ENCODE measurements at places on chromosomes 5 and 9.

DNA sequence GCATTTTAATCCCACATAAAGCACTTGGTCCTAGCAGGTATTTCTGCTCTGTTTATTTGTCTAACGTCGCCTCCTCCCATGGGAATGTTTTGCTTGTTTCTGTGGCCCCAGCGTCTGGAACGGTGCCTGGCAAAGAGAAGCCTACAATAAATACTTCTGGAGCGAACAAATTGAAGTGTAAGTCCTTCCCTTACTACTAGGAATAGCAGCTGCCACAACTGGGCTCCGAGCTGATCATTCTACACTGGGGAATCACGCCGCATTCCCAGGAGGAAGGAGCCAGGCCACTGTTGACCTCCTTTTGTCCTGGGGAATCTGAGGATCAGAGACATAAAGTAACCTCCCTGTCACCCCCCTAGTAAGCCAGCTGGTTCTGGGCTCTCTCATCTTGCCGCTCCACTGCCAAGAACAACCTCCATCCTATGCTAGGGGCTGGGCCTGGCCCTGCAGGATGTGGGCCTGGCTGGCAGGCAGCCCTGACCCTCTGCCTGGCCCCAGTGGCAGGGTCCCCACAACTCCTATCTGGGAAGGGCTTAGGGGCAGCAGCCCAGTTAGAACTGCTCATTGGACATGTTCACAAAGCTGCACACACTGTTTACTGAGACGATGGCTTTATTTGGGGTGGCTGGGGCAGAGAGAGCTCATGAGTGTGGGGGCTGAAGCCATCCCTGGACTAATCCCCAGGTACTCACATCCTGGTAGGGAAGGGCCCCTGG lies 82.8 kb downstream of the GTF3C4 start:
- DNase-seq: no peak

DNA sequence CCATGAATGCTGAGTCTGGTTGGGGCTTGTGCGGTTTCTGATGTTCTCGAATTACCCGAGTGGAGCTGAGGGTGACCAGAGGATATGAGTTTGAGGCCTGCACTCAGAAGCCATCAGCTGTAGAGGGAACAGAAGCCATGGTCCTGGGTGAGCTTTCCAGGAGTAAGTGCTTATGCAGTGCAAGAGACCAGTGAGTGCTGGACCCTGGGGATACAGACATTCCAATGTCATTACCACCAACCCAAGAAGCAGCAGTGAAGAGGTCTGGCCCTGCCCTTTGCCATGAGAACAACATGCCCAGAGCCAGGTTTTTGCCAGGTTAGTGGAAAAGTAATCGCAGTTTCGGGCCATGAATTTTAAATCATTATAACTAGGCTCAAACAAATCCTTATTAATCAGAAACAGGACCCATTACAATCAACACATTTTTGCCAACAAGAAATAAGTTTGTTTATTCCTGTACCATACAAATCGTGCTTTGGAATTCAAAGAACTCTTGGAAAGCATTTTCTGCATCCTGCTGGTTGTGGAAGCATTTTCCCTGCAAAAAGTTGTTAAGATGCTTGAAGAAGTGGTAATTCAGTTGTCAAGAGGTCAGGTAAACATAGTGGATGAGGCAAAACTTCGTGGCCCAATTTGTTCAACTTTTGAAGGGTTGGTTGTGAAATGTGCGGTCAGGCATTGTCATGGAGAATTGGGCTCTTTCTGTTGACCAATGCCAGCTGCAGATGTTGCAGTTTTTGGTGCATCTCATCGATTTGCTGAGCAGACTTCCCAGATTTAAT lies 154.6 kb downstream of the SYK start:
- DNase-seq: no peak

- DNase-seq: no peak
These were observed 79.8 kb upstream of the CCNG1 start for GRCh38 chr5:163357636-163358035.

- DNase-seq: no peak
These were observed 259.1 kb downstream of the MLLT3 start for GRCh38 chr9:20363233-20363632.

DNA sequence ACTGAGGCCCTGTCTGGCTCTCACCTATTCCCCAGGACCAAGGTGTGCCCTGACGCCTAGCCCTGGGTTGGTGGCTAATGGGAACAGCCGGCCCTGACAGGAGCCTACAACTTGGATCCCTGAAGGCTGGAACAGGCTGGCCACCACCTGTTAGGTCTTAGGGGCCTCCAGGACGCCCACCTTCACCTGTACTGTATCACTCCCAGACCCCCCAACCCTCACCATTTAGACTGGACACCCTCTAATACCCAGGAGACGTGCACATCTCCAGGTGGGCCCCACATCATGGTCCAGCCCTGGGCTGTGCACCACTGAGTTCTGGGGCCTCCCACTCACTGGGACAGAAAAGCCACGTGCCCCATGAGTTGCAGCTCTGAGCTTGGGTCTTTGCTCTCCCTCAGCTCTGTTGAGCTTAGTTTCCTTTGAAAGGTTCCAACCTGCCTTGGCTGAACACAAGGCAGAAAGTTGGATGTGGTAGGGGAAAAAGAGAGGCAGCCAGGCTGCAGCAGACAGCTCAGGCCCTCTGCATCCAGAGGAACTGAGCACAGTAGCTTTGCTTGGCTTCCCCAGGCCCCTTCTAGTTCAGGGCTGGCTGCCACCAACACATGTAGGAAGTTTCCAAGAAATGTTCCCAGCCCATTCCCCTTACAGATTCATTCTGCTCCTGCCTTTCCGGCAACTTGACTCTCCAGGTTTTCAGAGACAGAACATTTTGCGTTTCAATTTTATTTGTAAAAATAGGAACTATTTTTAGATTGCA lies 116.8 kb upstream of the TBC1D2 start:
- DNase-seq: no peak

DNA sequence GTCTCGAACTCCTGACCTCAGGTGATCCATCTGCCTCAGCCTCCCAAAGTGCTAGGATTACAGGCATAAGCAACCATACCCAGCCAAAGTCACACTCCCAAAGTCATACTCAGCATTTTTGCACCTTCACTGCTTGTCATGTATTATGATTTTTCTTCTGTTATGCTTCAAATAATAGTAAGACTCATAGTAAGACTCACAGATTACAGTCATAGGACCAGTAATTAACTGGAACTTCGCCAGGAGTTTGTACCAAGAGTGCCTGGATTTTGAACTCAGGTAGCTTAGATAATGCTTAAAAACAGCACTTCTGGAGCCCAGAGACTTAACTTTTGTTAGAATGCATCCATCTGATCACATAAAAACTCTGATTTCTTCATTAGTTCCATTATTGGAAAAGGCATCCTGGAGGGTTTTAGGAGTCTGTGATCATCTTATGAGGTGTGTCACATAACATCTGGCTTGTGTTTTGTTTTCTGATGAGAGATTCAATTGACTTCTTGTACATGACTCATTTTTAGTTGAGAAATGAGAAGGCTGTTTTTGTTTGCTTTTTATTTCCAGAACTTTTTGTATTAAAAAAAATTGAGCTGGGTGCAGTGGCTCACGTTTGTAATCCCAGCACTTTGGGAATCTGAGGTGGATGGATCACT lies 131.5 kb downstream of the ADAMTS19 start:
- no peak for DNase-seq

DNA sequence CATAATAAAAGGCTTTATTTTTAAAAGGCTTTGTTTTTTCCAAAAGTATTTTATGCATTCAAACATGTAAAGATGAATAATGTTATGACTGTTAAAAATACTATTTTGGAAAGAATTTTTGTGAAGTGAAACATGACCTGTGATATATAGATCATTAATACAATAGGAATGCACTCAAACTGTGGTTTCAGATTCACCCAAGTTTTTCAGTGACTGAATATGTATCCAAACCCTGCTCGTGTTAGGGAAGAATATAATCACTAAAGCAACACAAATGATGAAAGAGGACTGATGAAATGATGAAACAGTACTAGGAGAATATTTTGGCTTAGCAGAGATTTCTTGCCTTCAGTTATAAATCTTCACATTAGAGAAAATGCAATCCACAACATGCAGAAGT lies 278.0 kb downstream of the ADAMTS6 start:
- no peak for DNase-seq

DNA sequence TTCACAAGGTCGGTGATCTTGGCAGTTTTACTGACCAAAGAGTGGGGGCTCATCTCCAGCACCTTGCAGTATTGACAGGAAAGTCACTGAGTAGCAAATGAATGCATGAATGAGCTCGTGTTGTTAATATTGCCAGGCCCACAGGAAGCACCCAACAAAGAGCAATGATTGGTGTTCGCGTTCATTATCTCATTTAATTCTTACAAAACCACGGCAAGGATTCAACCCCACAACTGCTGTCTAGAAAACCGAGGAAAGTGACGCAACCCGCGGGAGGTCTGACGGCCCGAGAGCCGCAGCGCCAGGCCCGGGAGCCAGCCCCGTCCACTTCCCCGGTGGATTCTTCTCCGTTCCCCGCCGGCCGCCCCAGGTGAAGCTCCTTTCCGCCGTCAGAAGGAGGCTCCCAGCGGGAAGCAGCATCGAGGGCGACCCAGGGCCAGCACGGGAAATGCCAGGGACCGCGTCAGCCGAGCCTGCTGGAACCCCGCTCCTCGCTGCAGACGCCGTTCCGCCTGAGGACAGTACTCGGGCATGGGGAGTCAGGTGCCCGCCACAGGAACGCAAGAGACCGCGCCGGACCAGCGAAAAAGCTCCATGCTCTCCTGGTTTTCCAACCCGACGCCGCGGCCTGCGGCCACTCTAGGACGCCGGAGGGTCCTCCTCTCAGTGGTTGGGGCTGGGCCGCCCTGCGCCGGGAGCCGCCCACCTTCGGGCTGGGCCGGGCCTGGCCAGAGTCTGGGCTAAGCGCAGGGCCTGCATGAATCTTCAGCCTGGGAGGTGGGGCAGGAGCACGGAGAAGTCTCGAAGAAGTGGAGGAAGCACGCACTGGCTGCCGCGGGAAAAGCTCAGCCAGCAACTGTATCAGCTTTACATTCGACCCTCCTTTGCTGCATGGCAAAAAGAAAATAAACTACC lies 19.8 kb upstream of the FER start:
- DNase-seq: peak; percentile 73

DNA sequence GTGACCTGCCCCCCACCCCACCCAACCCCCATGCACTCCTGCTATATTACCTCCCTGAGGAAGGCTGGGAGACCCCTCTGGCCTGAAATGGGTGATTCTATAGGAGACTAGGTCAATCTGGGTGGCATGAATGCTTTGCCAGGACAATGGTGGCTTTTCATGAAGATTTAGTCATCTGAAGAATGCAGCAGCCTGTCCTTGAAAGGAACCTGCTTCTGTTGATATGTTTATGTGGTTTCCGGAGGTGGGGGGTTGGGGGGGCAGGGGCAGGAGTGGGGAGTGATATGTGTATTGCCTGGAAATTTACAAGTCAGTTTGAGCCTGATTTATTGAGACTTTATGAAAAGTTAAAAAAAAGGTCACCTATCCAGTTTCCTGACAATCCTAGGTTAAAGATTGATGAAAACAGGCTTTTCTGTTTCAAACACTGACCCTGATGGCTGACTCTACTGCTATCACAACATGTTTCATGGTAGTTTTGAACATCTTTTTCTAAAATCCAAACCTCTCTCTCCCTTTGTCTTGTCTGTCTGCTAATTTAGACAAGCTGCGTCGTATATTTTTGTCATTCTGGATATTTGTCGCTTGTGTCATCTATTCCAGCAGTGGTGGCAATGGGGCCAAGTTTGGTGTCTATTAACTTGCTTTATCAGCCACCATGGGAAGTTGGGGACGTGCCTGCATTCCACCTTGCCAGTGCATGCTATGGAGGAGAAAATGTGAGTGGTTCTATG lies 153.7 kb upstream of the EGFLAM start:
- no peak for DNase-seq

GRCh38 chr5:154937186-154937717 lies 759 bp downstream of the GEMIN5 start:
- no peak for DNase-seq

- DNase-seq: no peak
These were observed 437.3 kb upstream of the MPDZ start for GRCh38 chr9:13716601-13717321.

GRCh38 chr5:177452688-177453638 lies 6.3 kb downstream of the PRR7 start:
- peak; percentile 36 for DNase-seq

GRCh38 chr5:168755548-168756093 lies 176.5 kb upstream of the PANK3 start:
- DNase-seq: no peak

DNA sequence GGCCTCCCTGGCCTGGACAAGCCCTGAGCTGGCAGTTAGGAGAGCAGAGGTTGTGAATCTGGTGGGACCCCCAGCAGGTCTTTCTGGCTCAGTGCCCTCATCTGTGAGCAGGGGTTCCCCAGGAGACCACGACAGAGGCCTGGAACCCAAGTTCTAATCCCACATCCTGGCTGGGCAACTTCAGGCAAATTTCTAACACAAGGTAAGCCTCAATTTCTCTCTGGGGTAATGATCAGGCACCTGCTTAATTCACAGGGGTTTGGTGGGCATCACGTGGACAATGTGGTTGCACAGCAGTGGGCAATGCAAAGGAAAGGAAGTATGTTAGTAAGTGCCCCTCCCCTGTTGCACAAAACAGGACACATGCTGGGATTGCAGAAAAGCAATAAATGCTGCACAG lies 1.9 kb upstream of the KCNIP1 start:
- no peak for DNase-seq

DNA sequence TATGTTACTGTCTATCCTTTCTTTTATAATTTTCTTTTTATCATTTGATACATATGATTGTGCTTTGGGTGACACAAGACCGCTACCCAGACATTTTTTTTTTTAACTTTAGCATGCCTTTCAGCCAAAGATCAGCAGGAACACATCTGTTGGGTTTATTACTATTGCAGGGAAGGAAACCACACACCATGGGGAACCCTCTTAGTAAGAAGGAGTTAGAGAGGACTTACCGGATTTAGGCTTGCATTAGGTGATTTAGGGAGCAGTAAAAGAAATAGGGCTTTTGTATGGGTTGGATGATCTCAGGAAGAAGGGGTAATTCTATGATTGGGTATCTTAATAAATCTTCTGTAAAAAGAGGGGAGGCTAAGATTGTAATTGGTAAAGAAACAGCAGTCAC lies 138.2 kb downstream of the SNX18 start:
- no peak for DNase-seq

DNA sequence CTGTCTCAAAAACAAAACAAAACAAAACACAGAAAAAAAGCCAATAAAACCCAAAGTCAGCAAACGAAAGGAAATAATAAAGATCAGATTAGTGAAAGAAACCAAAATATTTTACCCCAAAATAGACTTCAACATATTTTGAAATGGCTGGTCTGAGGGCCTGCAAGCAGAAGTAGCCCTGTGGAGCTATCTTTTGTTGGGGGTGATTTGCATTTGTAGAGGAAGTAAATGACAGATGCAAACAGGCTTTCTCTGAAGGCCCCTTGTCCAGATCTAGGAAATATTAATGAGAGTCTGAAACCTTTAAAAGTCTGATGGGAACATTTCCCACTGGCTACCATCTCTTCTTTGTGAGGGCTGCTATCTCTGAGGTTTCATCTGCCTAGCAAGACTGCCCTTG lies 74.0 kb downstream of the GCNT4 start:
- no peak for DNase-seq

- DNase-seq: no peak
These were observed 229.2 kb upstream of the MAP3K1 start for GRCh38 chr5:56585999-56586691.

DNA sequence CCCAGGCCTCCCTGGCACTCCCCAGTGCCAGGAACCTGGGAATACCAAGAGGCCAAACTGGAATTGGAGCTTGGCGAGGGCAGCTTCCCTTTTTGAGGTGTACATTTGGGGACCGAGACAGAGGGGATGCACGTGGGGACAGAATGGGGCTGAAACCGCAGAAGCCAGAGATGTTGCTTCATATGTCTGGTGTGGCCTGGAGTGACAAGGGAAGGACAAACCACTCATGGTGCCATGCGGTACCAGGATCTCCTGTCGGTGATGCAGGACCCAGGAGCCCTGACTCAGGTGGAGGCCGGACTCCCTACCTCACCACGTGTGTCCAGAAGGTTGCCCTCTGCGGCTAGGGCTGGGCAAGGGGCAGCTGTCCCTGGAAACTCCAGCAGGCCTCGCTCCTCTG lies 4.0 kb upstream of the CSF2 start:
- DNase-seq: no peak

All from nucleus accumbens (tissue), 56 donors.